ENCODE measurements at places on chromosomes 3 and 15.

DNA sequence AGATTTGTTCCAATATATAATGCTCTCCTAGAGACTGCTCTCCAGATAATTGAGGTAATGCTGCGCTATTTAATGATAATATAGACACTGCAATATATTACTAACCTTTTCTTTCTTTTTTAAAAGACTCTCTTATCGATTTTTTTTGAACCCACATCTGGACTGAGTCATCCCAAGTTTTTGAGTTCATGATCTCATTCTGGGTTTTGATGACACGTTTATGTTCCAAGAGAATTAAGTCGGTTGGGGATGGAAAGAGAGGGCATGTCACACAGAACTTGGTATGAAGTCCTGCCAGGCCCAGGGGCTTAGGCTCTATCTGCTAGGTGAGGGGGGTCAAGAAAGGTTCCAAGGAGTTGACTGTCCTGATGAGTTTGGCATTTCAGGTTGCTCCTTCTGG is 431.1 kb downstream of the MFSD1 start:
- no peak for DNase-seq

GRCh38 chr3:66486202-66486601 is 14.6 kb downstream of the LRIG1 start:
- DNase-seq = no peak

- DNase-seq = no peak
These were observed 207.7 kb downstream of the ATP10A start for GRCh38 chr15:25655207-25655948.

GRCh38 chr15:73737535-73737934 is 15.6 kb downstream of the INSYN1 start:
- no peak for DNase-seq

DNA sequence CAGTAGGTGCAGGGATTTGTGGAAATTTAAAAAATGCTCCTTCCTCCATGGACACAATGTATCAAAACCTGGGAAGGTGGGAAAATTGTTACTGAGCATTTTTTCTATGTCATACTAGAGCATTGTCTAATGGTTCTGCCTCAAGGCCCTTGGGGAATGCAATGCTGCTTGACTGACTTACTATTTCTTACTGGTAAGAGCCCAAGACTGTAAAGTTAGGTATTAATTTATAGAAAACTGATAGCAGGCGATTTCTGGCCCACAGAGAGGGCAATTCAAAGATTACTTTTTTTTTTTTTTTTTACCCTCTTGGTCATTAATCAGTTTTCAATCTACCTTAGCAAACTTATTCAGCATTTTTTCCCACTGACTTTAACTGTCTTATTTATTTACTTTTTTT is 38.5 kb upstream of the MRPL3 start:
- DNase-seq = no peak

- DNase-seq = no peak
These were observed 3.0 kb upstream of the GRAMD2A start for GRCh38 chr15:72200395-72201237.

- DNase-seq = no peak
These were observed 15.4 kb upstream of the KLF15 start for GRCh38 chr3:126372413-126373145.

GRCh38 chr3:64743156-64743886 is 55.5 kb upstream of the ADAMTS9 start:
- no peak for DNase-seq

DNA sequence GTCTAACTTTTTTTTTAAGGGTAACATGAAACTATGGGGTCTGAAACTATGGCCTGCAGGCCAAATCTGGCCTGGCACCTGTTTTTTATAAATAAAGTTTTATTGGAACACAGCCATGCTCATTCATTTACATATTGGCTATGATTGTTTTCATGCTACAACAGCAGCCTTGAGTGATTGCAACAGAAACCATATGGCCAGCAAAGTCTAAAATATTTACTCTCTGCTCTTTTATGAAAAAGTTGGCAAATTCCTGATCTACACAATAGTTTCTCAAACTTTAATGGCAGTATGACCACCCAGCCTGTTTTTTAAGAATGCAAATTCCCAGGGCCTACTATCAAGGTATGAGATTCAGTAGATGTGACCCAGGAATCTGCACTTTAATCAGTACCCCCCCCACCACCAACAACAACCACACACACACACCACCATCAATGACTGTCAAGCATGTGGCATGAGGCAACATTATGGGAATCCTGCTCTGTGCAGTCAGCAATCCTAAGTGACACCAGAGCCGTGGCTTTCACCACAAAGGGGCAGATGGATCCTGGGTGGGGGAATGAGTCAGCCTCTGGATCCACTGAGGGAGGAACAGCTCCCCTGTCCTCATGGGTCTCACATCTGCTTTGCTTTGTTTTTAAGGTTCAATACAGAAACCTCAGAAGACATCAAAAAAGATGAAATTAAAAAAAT is 142.8 kb downstream of the NTRK3 start:
- DNase-seq = no peak

DNA sequence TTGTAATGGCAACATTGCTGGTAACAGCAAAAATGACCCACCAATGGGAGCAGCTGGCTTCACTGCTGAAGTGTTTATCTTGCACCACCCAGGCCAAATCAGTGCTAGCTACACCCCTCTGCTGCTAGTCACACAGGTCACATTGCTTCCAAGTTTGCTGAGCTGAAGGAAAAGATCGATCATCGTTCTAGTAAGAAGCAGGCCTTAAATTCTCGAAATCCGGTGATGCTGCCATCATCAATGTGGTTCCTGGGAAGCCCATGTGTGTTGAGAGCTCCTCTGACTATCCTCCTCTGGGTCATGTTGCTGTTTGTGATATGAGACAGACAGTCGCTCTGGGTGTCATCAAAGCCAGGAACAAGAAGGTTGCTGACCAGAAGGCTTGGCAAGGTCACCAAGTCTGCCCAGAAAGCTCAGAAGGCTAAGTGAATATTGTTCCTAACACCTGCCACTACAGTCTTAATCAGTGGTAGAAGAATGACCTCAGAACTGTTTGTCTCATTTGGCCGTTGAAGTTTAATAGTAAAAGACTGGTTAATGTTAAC is 21.2 kb downstream of the TM4SF4 start:
- DNase-seq = no peak

DNA sequence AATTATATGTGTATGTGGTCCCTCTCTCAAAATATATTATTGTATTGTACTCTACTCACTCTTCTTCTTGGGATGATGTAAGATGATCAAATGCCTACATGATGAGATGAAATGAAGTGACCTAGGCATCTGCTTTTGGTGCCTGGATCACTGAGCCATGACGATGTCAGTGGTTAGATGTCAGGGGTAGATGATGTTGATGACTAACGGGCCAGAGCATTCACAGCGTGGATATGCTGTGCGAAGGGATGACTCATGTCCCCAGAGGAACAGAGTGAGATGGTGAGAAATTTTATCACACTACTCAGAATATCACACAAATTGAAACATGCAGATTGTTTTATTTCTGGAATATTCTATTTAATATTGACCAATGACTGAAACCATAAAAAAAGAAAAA is 233.9 kb upstream of the CADM2 start:
- DNase-seq = no peak

GRCh38 chr3:78273326-78273725 is 1233.4 kb downstream of the ROBO2 start:
- DNase-seq = no peak

DNA sequence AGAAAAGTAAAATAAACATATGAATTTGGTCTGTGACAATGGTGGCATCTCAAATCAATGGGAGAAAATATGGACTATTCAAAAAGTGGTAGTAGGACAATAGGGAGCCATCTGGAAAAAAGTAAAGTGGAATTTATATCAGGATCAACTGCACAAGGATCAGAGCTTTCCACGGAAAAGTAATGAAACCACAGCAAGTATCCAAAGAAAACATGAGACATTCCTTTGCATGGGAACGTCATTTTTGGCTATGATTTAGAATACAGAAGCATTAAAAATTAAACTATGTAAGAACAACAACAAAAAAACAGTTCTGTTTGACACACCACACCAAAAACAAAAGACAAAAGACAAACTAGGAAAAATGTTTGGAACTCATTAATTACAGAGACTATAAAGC is 18.7 kb downstream of the CRBN start:
- DNase-seq = no peak

- DNase-seq = no peak
These were observed 92.7 kb downstream of the ASB7 start for GRCh38 chr15:100695048-100695447.

DNA sequence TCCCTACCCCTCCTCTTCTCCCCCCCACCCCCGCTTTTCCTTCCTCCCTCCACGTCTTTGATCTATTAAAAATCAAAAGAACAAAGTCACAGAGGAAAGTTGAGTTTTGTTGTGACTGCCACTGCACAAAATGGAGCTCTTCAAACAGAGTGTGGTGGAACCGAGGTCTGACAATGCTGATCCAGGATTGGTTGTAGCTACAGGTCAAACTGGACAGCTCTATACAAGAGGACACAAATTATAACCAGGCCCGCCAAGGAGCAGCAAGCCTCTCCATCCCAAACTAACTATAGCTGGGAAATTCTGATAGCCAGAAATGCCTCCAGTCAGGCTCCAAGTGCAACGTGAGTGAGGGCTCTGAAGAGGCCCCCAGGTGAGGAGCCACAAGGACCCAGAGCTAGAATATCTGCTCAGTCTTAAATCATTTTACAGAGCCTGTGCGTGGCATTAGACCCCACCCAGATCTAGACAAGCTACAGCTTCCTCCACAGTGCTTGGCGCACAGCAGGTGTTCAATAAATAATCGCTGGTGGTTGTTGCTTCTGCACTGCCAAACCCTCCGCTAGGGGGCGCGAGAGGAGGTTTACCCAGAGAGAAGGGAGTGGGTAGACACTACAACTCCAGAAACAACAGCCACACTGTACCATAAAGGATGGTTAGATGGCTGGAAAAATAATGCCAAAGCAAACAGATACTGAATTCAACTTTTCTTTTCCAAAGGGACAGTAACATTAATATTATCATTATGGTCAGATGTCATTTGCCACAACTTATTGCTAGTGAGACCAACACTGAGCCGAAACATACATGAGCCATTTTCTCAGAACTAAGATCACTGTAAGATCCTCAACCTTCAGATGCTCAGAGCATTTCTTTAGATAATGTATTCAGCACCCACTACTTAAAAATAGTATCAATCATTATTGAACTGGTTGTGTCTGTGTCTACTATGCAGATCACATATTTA is 44.6 kb downstream of the ZIC4 start:
- peak; percentile 53 for DNase-seq

DNA sequence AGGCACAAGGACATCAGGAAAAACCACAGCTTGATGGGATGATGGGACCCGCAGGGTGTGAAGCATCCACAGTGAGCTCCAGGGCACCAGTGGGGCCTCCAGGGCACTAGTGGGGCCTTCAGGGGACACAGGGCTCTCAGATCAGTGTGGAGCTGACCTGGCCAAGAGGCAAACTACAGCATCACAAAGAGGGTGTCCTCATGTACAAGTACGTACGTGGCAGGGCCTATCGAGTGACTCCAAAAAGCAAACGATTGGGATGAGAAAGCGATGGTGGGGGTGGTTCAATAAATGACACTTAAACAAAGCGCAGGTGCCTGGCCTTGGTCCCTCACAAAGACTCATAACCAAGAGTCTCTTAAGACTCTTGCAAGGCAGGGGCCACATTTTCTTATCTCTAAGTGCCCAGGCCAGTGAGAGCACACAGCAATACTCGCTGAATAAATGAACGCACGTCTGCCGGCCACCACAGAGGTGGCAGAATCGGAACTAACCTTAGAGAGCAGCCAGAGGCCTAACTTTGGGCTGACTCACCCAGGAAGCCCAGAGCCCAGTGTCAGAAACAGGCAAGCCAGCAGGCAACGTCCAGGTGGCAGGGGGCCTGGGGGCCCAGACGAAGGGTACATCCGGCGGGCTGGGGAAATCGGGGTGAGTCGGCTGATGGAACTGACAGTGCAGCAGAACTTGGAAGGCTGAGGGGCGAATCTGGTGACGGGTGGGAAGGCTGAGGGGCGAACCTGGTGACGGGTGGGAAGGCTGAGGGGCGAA is 8.7 kb downstream of the PCSK6 start:
- no peak for DNase-seq

DNA sequence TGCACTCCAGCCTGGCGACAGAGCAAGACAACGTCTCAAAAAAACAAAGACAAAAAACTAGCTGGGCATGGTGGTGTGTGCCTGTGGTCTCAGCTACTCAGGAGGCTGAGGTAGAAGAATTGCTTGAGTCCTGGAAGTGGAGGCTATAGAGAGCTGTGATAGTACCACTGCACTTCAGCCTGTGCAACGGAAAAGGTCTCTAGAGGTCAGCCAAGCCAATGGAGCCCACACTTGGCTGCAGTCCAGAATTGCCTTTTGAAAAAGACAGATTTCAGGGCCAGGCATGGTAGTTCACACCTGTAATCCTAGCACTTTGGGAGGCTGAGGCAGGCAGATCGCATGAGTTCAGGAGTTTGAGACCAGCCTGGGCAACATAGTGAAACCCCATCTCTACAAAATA is 8.4 kb upstream of the RBPMS2 start:
- no peak for DNase-seq

DNA sequence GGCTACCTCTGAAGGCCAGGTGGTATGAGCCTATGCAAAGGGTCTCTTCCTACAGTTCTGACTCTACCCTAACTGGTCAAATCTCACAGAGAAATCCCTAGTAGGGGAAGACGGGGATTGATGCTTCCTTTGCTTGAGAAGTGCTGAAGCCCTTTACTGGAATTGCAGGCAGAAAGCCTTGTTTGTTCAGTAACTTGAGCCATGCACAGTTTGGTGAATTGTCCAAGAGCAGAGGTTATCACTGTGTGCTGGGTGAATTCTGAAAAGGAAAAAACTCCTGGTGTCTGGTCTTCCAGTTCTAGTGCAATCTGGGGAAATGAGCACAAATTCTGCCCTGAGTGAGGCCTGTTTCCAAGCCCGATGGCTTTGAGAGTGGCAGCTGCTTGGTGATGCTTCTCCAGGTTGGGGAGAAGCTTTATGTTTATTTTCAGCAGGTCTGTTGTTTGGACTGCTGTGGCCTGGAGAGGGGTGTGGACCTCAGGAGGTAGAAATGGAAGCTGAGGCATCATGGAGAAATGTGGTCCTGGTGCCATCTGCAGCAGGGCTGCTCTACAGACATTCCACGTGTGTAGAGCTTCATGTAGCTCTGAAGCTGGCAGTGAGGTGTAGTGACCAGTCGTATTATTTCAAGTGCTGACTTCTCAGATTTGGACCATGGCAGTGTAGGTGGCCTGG is 60.9 kb downstream of the ARNT2 start:
- DNase-seq = no peak

GRCh38 chr15:36926427-36926825 is 173.9 kb downstream of the MEIS2 start:
- DNase-seq = no peak

GRCh38 chr3:119841808-119842471 is 60.0 kb downstream of the NR1I2 start:
- no peak for DNase-seq

DNA sequence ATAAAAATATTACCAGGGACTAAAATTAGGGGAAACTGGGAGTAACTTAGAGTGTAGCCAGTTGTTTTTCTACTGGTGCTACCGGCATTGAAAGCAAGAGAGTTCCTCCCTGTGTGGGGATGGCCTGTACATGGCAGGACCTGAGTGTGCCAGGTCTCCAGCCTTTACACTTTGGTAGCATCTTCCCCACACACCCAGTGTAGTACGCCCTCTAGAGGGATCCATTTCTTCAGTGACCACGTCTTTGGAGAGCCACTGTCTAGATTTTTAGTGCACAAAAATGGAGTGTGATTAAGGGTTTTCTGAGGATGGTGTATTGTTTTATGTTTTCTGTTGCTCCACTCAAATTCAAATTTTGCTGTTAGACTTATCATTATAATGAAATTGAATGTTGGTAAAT is 507.0 kb upstream of the TPRG1 start:
- no peak for DNase-seq

GRCh38 chr3:108124337-108125152 is 33.7 kb upstream of the CD47 start:
- DNase-seq = peak; percentile 87

- DNase-seq = no peak
These were observed 38.2 kb upstream of the GYG1 start for GRCh38 chr3:148953094-148953493.
